ENCODE measurements at places on chromosomes 16 and 17. TPM values are rescaled to one million over a fixed set of nuclear protein-coding genes. Genes with fewer than 3 reads are reported as not detected.

Gene C17orf78
- not detected for total RNA-seq

Gene ZFP1
- 13.5 TPM for total RNA-seq

Gene FBXL20
- 7.2 TPM for total RNA-seq

Gene CCDC200
- total RNA-seq, result not detected

Gene CPHXL2
- total RNA-seq, result not detected

Gene LPCAT2
- total RNA-seq, result 46.5 TPM

Gene CD300C
- total RNA-seq, result not detected

Gene GGA2
- 27.6 TPM for total RNA-seq

Gene ACSF3
- 27.5 TPM for total RNA-seq

Gene KRT33A
- not detected for total RNA-seq

Gene SMPD3
- not detected for total RNA-seq

Data from pulmonary artery endothelial cell (primary cell).